ENCODE measurements at places on chromosomes 4 and X.

DNA sequence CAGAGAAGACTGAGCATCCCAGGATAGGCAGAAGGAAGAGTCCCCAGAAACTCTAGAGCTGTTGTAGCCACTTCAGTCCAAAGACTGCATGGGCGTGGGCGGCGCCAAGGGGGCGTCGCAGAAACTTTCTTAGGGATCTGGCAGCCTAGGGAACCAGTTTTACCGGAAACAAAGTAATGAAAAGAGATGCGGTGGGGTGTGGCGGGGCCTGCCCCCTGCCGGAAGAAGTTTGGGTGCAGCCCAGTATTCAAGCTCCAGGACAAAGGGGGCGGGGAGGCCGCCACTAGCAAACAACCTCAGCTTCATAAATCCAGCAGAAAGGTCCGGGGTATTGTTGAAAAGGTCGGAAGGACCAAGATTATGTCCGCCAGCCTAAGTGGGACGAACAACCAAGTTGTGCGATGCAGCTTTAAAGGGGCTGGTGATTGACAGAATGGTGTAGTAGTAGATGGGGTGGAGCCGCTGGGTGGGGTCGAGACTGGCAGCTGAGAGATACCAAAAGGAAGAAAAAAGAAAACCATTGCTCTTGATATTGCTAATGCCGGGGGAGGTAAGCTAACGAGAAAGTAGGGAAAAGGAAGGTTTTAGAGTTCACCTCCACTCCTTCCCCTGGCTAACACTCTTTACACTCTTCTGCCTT is 190.5 kb downstream of the RRAGB start:
- peak; percentile 72 for DNase-seq

DNA sequence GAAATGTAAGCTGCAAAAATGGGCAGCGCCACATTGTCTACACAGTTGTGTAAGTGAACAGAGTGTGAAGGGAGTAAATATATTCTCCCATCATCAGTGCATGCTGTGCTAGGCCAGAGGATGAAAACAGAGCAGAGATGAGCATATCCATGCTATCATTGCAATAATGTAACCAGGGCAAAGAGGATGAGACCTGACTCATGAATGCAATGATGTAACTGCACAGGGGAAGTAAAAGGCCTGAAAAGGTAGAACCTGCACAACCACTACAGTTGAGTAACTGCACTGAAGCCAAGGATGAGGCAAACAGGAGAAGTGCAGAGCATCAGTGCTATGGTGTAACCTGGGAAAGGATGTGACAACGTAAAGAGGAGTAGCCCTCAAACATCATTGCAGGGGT is 220.4 kb upstream of the FAM47C start:
- no peak for DNase-seq

GRCh38 chrX:110211340-110211739 is 106.5 kb downstream of the AMMECR1 start:
- DNase-seq, result no peak

DNA sequence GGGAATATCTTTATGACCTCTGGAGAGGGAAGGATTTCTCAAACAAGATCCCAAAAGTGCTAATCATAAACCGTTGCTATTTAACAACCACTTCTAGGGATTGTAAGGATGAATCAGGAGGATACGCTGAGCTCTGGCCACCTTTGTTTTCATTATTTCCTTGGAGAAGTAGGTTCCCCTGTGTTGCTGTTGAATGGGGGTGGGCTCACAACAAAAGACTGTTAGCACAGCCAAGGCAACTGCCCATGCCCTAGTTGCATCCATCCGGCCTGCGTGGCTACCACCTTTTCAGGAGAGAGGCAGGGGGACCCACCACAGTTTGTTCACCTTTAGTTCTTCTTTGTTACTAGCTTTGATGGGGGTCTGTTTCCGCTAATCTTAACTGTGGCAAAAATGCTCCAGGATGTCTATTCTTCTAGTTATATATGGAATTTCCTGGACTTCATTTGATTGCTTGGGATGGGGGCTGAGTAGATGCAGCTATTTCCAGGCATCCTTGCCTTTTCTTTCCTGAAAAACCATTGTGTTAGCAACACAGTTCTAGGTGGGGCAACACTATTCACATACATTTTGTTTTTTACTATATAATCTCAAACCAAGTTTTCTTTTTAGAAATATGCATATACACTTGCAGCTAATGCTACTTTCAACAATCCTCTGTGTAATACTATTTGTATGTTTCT is 95.4 kb downstream of the KDR start:
- no peak for DNase-seq

DNA sequence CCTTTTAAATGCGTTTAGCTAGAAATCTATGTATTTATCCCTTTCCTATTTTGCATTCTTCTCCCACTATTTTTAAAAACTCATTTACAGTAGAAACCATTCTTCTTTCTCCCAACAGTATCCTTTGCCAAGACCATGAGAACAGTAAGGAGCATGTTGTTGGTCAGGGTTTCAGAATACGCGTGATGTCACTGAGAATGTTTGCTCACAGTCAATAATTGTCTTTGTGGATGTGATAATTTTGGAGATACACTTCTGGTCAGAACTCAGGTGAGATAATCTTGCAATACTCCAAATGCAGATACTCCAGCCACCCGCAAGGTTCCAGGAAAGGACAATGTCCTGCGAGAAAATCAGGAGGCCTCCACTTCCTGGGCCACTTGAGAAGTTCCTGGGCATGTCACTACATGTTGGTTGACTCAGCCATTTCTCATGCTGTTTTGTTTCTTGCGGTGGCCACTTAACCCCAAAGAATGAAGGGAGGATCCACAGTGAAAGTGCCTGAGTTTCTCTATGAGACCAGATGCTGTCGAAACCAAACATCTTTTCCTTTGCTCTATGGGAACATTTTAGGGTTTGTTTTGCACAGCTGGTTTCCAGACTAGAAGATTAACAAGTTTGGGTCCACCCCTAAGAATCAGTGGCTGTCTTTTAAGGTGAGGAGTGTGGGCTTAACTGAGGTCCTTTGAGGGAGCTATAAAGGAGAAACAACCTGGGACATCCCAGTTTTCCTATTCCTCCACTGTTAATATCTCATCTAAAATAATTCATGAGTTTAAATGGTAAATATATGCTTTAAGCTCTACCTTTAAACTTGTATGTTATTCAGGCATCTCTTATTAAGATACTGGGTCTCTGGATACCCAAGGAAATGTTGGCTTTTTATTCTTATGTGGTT is 116.0 kb downstream of the SOWAHB start:
- no peak for DNase-seq

DNA sequence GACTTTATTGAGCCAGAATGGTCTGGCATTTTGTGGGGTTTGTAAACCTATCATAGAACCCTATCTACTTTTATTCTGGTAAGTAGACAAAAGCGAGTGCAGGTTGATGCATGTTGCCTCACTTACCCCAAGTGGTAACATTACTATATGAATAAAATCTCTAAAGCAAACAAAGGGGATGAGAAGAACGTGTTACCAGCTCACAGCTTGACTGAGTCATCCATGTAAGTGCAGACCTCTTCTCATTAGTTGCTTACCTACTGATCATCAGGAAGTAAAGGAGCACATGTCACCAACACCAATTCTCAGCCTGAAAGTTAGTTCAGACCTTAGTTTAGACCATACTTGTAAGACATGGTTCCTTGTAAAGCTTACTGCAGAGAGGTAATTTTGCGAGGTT is 1328.3 kb downstream of the C4orf33 start:
- DNase-seq, result no peak

GRCh38 chrX:19833034-19833677 is 54.2 kb downstream of the SH3KBP1 start:
- no peak for DNase-seq

DNA sequence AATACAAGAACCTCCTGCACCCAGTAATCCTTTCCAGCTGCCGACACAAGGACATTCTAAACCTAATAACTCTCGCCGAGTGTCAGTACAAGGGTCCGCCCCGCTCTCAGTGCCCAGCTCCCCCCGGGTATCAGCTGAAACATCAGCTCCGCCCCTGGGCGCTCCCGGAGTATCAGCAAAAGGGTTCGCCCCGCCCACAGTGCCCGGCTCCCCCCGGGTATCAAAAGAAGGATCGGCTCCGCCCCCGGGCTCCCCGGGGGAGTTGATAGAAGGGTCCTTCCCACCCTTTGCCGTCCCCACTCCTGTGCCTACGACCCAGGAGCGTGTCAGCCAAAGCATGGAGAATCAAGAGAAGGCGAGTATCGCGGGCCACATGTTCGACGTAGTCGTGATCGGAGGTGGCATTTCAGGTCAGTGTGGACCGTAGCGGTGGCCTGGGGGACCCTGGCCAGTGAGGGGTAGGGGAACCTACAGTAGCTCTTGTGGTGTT is at the start of gene MAOA:
TSS of gene MAOA (plus strand) at position 295 of the 490 bp plus-strand sequence. CDS start at position 338, 43 bp downstream.
- peak; percentile 38 for DNase-seq

DNA sequence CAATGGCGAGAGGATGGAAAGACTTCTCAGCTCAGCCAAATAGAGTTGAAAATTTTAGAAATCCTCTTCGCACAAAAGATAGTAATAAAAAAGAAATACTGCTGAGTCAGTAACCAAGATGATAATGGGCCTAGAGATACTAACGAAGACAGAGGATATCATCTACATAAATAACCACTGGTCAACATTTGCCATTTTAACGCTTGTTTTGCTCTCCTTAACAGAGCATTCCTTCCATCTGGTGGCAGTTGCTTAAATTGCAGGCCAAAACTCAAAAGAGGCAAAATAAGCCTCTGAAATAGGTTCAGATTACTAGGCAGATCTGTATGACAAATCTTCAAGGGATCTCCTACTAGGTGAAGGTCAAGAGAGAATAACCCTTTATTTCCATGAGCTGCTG is 51.7 kb upstream of the MCF2 start:
- no peak for DNase-seq

DNA sequence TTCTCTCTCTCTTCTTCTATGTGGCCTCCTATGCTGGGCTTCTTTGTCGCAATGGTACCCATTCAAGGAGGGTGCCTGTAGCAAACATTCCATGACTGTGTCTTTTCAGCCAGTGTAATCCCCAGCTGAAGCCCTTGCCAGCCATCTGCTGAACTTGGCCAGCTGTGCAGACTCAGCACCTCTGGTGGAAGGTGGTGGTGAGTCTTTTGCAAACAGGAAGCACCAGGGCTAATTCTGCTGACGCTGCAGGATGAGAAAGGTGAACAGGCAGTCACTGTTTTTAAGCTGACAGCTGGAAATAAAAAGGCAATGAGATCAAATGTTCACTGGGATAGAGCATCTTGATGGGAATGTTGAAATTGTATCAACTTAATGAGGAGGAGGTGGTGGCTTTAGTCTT is 298.7 kb upstream of the CLNK start:
- DNase-seq, result no peak

- DNase-seq, result no peak
Measured at GRCh38 chr4:121050300-121050699, 22.0 kb downstream of the NDNF start.

GRCh38 chr4:31918891-31919290 is 1198.7 kb downstream of the PCDH7 start:
- DNase-seq, result no peak

GRCh38 chr4:128371001-128371777 is 83.6 kb upstream of the PGRMC2 start:
- DNase-seq, result no peak

DNA sequence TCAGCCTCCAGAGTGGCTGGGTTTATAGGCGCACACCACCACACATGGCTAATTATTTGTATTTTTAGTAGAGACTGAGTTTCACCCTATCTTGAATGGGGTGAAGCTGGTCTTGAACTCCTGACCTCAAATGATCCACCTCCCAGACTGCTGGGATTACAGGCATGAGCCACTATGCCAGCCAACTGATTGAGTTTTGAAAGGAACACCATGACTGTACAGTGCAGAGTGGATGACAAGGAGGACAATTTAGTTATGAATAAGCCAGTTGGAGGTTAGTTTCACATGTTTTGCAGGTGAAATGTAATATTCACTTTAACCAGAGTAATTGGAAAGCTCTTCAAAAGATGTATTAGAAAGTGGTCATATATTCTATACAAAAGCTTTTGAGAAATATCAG is 60.8 kb downstream of the PCDH18 start:
- DNase-seq, result no peak

- DNase-seq, result no peak
Measured at GRCh38 chrX:56366901-56367300, 134.7 kb downstream of the KLF8 start.

- no peak for DNase-seq
Measured at GRCh38 chr4:77170926-77171325, 13.9 kb downstream of the CCNG2 start.

DNA sequence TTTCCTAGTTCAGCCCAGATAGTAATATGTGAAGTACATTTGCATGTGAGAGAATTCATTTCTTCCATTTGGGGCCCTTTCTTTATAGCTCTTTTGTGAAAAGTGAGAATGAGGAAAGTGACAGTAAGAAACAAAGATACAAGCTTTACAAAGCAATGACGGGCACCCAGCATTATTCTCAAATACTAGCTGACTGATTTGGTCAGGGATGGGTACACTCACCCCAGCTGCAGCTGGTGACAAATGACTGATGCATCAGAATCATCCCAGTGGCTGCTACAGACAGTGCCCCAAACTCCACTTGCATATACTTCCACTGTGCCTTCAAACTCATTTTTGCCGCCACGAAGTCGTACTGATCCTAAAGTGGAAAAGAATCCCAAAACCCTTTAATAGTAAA is 14.8 kb downstream of the PRSS12 start:
- no peak for DNase-seq

DNA sequence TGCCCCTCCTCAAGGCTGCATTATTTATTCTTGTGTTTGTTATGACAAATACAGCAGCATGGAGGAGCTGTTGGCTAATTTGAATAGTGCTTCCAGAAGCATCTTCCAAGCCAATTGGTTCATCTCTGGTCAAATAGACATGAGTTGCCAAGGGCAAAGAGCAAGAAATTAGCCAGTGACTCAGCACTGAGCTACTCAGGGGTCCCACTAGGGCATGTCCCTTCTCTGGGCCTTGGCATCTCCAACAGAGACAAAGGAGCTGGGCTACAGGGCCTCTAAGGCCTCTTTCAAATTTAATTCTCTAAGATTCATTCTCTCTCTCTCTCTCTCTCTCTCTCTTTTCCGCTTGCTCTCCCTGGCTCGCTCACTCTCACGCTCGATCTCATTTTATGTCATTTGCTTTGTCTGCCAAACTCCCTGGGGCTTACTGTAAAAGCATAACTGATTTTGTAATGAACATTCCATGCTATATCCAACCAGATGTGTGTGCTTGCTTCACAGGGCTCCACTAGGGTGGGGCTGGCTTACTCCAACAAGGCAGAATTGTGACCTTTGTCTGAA is 86.7 kb upstream of the MAGEA4 start:
- no peak for DNase-seq

- DNase-seq, result no peak
Measured at GRCh38 chr4:28822163-28822562, 1898.0 kb upstream of the PCDH7 start.

DNA sequence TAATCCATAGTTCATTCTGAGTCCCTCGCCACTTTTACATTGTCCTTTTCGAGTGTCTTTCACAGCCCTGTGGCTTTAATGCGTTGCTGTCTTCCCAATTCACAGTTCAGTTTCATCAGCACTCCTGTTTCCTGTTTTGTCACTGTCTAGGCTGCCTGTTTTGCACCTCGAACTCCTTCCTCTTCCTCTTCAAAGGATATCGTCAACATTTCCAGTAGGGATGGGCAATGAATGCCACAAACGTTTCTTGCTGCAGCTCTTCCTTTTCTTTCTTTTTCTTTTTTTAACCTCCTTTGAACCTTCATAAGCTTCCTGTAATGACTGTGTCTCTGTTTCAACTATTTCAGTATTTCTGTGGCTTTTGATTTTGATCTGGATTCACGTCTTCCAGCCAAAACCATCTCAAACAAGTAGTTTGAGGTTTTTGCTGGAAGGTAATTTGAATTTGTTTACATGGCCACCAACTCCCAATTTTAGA is 105.4 kb downstream of the ANXA3 start:
- no peak for DNase-seq
